ENCODE measurements at places on chromosomes 16 and 17.

- no peak for DNase-seq
These were observed 144.5 kb downstream of the GRIN2A start for GRCh38 chr16:10037751-10038150.

GRCh38 chr16:66353055-66353454 lies 13.4 kb upstream of the CDH5 start:
- no peak for DNase-seq

DNA sequence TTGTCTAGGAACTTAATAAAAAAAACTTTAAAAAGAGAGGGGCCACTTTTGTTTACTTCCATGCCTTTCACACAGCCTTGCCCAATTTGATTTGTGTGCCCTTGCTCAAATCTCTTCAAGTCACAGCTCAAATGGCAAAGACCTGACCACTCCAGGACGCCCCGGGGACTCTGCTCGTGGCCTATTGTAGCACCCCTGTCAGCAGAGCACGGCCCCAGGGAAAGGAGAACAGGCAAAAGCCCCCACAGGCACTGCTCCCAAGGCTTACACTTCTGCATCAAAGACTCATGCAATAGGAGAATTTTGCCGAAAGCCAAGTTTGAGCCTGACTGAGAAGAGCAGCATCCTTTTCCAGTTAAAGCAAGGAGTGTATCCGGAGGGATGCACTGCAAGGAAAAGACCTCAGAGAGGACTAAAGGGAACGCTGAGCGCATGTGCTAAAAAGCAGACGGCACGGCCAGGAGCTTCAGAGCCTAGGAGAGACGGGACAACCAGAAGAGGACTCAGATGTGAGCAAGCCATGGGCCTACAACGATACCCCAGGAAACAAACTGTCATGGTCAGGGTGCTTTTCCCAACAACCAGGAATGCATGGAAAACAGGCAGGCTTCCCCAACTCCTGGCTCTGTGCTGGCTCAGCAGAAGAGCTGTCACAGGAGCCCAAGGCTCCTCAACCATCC lies 8.2 kb downstream of the CREBBP start:
- no peak for DNase-seq

DNA sequence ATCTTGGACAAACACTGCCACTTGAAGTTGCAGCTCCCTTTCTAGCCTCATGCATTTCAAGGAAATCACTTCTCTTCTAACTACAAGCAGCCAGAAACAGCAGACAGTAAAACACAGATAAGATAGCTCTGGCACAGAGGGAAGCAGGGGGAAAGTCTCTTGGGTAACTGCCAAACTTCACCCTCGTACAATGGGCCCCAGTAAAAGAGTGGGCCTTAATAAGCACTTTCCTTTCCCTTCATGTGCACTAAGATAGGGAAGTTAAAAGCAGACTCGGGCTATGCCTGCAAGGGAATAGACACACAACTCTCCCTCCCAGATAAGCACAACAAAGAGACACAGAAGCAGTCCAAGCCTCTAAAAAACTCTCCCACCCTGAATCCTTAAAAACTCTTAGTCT lies 4.2 kb upstream of the KRTAP4-5 start:
- no peak for DNase-seq

DNA sequence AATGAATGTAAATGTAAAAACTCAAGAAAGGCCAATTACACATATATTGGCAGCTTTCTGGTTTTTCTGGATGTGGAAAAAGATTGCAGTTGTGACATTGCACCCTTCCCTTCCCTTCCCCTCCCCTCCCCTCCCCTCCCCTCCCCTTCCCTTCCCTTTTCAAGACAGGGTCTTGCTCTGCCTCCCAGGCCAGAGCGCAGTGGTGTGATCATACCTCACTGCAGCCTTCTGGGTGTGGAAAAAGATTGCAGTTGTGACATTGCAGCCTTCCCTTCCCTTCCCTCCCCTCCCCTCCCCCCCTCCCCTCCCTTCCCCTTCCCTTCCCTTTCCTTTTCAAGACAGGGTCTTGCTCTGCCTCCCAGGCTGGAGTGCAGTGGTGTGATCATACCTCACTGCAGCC lies 41.7 kb downstream of the PIK3R5 start:
- DNase-seq, result no peak

GRCh38 chr16:12542818-12543699 lies 260.6 kb downstream of the CPPED1 start:
- no peak for DNase-seq

GRCh38 chr17:49369760-49370159 lies 7.7 kb upstream of the ZNF652 start:
- DNase-seq, result no peak

DNA sequence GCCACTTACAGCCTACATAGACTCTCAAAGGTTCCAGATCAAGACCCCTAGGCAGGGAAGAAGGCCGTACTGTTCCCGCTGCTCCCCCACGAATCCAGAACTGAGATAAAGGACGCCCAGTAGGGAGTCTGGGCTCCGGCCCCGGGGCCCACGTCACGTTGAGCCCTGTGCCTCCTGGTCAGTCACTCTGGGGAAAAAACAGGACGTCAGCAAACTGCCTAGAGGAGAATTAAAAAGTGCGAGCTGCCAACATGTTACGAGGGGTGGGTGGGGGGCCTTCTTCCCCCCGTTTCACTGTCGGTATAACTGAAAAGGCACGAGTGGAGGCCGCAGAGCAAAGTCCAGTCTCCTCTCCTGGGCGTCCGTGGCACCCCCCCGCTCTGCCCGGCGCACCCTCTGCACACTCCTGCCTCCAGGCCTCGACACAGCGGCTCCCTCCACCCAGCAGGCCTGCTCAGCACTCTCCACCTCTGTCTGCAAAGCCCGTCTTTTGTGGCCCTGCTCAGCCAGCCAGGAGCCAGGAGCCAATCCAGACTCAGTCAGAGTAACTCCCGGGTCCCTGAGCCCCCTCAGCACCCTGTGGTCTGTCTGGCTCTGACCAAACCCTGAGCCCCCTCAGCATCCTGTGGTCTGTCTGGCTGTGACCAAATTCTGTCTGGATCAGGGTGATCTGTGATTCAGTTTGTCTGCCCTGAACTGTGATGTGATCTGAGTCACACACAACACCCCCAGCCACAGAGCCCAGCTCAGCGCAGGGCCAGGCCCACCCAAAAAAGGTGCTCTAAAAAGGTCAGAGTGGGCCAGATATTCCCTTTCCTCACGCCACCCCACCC lies 6.2 kb downstream of the ITGAE start:
- DNase-seq, result peak; percentile 74

- no peak for DNase-seq
These were observed 177.1 kb downstream of the RAB11FIP4 start for GRCh38 chr17:31568539-31568938.

GRCh38 chr17:80558046-80558445 lies 13.4 kb downstream of the RPTOR start:
- DNase-seq, result no peak

DNA sequence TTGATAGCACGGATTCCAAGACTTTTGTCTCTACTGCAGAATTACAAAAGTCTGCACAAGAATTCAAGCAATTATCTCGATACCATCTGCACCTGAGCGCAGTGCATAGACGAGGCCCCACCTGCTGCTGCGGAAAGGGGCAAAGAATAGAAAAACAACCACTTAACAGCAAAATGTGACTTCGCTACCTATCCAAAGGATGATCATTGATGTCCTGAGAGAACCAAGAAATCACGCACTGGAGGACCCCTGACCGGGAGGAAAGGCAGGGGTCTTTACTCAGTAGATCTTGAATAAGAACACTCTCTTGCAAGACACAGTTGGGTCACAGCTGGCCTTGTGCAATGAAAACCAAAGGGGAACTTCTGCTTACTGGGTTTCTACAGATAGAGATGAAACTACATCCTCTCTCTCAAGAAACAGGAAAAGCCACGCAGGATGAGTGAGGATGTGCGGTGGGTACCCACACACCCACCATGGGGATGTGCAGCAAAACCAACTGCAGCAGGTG lies 147.4 kb upstream of the RPH3AL start:
- DNase-seq, result no peak

DNA sequence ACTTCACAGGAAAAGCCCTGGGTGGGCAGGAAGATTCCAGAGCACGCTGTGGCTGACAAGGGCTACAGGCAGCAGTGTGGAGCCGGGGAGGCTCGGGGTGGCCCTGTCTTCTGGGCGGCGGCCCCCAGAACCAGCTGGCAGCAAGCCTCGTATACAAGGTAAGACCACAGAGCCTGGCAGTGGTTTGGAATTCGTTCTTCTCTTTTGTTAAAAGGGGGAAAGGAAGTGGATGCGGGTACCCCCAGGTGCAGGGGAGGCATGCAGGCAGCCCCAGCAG lies 6.0 kb downstream of the UBALD1 start:
- no peak for DNase-seq

- no peak for DNase-seq
These were observed 51.3 kb downstream of the ADCY9 start for GRCh38 chr16:4064950-4065352.

DNA sequence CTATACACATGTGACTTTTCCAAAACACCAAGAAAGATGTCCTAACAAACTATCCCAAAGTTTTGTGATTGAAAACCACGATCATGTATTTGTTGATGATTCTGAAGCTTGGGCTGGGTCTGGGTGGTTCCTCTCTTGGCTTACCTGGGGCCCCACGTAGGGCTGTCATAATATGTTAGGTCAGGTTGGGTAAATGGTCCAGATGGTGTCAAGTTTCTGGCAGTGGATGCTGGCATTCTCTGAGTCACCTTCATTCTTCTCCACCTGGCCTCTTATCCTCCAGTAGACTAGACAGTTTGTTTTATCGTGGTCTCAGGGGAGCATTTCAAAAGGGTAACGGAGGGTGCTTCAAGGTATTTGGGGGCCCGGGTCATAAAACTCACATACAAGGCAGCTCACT lies 39.4 kb downstream of the SYCE1L start:
- DNase-seq, result no peak

DNA sequence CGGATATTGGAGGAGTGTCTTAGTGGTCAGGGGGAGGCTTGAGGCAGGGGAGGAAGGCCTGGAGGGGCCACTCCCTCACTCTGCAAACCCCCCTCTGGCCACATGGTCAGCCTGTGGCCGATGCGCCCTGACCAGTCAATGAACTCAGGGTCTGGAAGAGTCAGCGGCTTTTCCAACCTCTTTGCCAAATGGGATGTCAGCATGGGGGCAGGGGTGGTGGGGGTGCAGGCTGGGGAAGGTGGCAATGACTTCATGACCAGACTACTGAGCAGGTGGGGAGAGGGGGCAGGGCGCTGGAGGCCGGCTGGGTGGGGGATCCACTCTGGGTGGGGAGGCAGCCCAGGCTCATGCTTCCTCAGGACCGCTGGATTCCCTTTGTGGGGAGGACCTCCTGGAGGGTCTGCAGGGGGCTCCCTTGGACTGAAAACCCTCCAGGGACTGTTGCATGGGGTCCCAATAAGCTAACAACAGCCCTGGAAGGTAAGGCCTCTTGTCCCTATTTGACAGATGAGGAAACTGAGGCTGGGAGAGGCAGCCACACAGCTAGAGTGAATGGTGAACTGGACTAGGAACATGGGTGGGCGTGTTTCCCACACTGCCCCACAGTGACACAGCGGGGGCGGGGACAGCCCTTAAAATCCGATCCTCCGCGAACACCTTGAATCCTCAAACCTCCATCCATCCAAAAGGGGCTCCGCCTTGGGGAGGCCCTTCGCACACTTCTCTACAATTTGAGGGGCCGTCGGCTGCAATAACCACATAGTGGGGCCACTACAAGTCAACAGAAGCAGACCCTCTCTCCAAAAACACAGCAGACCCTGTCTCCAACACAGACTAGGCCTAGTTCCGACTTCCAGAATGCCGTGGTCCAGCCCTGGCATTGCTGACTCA lies 81.0 kb upstream of the TOB1 start:
- DNase-seq, result no peak

DNA sequence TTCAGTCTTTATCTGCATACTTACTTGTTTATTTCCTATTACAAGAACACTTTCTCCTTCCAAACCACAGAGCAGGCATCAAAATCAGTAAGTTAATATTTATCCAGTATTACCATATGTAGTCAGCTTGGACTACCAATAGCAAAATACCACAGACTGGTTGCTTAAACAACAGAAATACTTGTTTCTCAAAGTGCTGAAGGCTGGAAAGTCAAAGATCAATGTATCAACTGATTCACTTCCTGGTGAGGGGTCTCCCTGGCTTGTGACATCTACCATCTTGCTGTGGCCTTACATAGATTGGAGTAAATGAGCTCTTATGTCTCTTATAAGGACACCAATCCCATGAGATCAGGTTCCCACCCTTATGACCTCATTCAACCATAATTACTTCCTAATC lies 2.6 kb downstream of the STXBP4 start:
- no peak for DNase-seq

DNA sequence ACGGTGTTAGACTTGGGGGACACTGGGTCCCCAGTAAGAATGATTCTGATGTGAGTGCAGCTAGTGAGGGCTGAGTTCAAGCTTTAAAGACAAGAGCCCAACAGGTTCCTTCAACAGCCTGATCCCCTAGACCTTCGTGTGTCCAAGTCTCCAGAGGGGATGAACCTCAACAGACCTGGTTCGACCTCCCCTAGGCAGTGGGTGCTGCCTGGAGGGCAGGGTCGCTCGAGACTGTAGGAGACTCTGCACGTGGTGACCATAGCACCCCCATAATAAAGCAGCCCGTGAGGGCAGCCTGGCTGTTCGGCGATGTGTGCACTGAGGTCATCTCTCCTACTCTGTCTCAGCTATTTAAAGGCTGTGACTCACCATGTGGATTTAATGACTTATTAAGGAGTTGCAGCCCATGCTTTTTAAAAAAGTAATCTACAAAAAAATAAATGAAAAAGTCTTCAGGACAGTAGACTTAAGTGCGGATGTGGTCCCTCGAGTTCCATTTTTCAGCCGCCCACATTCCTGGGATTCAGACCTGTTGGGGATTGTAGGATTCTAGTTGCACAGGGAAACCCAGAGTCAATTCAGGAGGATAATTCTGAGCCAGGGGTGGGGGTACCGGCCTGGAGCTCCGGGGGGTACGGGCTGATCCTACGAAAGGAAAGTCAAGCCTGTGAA lies 23.4 kb upstream of the METRNL start:
- DNase-seq, result peak; percentile 70

DNA sequence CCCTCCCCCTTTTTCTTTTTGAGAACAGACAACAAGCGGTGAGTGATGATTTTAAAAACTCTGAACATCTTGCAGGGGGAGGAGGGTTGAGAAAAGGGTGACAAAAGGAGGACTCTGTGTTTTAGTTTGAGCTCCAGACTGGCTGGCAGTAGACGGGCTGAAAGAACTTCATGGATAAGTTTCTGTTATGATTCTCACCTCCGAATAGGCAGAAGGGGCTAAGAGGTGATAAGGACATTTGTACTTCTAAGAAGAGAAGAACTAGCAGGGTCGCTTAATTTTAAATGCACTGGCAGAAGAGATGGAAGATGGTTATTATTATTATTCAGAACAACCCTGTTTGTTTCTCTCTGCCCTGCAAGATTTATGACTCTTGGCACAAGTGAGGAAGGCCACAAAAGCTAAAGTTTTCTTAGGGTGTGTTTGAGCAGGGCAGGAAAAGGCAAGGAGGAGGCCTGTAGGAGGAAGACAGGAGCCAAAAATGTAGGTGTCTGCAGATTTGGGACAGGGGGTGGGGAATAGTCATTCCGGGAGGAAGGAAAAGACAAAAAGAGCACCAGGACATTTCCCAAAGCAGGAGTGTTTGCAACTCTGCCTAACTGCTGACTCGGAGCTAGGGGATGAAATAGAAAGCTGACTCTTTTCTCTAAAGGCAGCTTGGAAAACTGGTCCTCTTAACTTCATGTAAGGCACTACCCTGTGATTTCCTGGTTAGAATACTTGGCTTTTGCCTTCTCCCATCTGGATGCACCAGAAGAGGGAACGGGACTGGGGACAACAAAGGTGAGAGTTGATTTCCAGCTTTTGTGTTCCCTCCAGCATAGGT lies 11.9 kb upstream of the HOXB2 start:
- no peak for DNase-seq

- DNase-seq, result no peak
These were observed 3.4 kb upstream of the SPOP start for GRCh38 chr17:49681106-49681979.
